Small intestine (tissue), 16 donors: ENCODE measurements at places on chromosomes 7 and 10.

DNA sequence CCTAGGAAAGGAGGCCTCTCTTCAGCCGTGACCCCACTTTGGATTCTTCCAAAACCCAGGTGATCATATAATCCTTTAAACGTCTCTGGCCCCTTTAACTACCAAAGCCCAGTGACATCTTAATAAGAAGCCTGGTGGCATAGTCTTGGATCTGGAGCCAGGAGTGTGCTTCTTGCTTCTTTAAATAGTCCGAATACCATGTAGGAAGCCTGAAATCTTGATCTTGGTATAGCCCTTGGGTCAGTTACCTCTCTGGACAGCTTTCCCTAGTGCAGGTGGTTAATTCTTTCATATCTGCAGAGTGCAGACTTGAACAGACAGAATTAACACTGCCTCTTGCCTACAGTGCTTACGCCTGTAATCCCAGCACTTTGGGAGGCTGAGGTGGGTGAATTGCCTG lies 138.6 kb upstream of the EFCAB10 start:
- no peak for DNase-seq

- no peak for DNase-seq
These were observed 51.1 kb upstream of the C1GALT1 start for GRCh38 chr7:7131273-7131672.

DNA sequence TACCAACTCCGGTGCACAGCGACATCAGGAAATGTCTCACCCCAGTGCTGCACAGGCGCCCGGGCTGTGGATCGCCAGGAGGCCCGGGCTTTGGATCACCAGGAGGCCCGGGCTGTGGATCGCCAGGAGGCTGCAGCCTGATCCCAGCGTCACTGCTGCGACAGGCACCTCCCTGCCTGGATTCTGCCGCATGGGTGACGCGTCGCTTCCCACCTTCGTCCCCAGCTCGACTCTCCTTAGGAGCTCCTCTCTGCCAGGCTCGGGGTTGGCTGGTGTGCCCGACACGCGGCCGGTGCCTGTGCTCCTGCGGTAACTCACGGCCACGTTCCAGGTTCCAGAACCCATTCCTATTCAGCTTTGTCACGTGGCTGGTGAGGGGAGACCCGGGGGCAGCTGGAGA lies 257.5 kb downstream of the DNAJB6 start:
- DNase-seq = no peak

DNA sequence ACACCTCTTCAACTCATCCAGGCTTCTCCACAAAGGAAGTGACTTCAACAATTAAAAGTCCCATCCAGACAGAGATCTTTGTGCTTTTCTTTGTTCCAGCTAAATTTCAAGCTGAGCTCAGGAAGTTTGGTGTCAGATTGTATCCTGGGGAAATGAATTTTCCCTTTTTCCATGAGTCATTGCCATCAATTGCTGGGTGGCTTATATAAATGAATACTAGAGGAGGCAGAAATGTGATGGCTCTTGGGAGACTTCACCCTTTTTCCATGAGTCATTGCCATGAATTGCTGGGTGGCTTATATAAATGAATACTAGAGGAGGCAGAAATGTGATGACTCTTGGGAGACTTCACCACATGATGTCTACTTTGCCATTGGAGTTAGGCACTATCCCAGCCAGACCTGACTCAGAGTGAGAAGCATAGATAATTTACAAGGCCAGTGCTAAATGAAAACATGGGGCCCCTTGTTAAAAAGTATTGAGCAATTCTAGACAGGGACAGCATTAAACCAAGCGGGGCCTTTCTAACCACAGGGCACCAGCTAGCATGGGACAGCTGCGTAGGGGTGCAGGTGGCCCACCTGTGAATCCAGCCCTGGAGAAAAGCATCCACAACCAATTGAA lies 339.2 kb upstream of the PODXL start:
- no peak for DNase-seq

- DNase-seq = no peak
These were observed 15.0 kb downstream of the SNX8 start for GRCh38 chr7:2299131-2299829.
